Stimulated activated CD4-positive, alpha-beta T cell treated with anti-CD3 and anti-CD28 coated beads, Interleukin-12 subunit alpha, Interleukin-12 subunit beta, amount 100 ng/mL, for 24 hours (primary cell): ENCODE measurements at places on chromosomes 11 and 22.

GRCh38 chr11:103897160-103897936 is 139.1 kb upstream of the DDI1 start:
- DNase-seq = no peak

- no peak for DNase-seq
Observed at GRCh38 chr11:44627165-44627789, 61.8 kb downstream of the CD82 start.

DNA sequence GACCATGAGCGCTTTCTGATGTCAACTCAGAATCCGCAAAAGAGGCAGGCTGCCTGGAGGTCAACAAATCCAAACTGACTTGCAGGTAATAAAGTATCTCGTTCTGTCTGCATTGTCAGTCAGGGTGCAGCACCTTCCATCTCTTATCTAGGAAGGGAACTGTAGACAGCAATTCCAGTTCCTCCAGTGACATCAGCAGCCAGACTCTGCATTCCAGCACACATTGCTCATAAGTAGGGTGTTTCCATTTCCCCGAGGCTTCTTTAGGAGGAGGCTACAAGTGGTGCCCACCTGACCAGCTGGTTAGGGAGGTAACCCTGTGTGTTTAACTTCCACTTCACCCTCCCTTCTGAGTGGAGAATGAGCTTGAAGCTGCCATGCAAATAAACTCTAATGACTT is 53.3 kb downstream of the NTM start:
- no peak for DNase-seq

GRCh38 chr11:75921808-75922207 is 106.8 kb downstream of the UVRAG start:
- DNase-seq = no peak

DNA sequence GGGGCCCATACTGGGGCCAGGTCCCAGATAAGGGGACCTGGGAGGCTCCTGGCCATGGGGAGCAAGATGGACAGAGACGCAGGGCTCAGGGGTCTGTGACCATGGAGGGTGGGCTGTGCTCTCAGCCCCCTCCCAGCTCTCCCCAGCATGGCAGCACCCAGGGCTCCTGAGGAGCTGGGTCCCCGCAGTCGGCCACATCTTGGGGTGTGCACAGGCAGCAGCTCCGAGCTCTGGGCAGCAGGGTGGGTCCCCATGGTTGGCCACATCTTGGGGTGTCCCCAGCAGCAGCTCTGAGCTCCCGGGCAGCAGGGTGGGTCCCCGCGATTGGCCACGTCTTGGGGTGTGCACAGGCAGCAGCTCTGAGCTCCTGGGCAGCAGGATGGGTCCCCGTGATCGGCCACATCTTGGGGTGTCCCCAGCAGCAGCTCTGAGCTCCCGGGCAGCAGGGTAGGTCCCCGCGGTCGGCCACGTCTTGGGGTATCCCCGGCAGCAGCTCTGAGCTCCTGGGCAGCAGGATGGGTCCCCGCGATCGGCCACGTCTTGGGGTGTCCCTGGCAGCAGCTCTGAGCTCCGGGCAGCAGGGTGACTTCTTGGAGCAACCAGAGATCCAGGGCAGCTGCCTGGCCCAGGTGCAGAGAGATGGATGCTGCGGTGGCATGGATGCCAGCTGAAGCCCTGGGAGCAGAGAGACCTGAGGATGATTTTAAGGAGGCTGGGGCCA is 18.3 kb upstream of the MUC5B start:
- no peak for DNase-seq

DNA sequence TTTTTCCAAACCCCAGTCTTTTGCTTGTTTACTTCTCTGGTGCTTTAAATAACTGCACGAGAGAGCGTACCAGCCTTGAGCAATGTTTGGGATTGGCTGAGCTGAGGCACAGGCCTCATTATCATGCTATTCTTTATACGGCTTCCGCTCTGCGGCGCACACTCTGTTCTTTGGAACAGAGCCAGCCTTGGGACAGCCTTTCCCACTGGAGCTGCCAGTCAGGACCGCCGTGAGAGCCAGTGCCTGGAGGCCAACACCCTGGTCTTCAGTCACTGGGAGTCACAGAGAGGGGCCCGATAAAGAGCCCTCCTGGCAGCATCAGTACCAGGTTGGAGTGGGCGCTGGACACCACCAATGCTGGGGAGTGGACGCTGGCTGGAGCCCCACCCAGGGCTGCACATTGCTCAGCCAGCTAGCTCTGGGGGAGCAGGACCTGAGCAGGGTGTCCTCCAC is 125.6 kb downstream of the BCR start:
- no peak for DNase-seq

DNA sequence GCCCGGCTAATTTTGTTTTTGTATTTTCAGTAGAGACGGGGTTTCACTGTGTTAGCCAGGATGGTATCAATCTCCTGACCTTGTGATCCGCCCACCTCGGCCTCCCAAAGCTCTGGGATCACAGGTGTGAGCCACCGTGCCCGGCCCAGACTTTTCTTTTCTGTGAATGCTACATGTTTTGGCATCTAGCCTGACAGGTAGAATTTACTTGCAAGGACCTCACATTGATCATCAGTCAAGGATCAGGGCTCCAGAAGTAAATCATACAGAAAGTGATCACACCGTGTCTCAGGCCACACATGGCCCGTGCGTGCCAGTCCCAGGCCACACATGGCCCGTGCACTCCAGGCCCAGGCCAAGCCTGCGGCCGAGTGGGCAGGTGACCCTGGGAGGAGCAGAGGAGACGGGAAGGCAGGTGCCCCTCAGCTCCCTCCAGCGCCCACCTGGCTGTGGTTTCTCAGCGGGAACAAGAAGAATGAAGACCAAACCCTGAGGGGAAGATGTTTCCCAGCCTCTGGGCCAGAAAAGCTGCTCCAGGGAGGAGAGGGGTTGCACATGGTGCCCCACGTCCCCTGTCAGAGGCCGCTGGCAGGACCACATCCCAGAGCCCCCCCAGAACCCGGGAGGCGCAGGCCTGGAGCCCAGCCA is 76.2 kb downstream of the BRD1 start:
- DNase-seq = no peak

- no peak for DNase-seq
Observed at GRCh38 chr22:31639436-31640039, 22.5 kb downstream of the PISD start.

- no peak for DNase-seq
Observed at GRCh38 chr11:121801781-121802180, 314.2 kb downstream of the BLID start.

- no peak for DNase-seq
Observed at GRCh38 chr22:48354096-48354495, 1473.6 kb downstream of the BRD1 start.

- no peak for DNase-seq
Observed at GRCh38 chr11:15889363-15890030, 466.8 kb downstream of the SOX6 start.

DNA sequence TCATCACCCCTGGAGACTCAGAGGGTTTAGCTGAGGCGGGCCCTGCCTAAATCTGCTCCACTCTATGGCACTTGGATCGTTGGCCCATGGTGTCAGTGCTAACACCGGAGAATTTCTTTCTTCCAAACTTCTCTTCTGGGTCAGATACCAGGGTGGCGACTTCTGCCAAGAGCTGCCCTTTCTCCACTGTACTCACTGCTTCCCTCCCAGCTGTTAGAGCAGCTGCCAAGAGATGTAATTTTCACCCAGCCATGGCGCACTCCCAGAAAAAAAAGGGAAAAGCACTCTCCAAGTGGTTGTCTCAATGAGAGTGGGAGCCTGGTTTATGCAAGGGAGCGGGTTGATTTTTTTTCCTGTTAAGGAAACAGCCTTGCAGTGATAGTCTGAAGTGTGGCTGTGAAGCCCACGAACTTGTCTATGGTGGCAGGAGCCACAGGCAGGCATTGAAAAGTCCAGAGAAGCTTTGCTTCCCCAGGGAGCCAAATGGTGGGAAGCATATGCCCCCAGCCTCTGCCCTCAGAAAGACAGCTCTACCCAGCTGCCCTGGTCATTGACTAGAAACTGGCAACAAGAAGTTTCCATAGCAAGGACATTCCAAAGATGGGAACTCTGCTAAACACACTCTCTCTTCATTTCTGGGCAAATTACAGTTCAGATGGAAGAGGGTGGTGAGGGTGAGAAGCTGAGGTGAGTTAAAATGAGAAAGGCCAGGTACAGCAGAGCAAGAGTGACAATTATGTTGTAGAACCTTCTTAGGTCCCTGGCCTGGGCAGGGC is 10.7 kb downstream of the PCSK7 start:
- no peak for DNase-seq

DNA sequence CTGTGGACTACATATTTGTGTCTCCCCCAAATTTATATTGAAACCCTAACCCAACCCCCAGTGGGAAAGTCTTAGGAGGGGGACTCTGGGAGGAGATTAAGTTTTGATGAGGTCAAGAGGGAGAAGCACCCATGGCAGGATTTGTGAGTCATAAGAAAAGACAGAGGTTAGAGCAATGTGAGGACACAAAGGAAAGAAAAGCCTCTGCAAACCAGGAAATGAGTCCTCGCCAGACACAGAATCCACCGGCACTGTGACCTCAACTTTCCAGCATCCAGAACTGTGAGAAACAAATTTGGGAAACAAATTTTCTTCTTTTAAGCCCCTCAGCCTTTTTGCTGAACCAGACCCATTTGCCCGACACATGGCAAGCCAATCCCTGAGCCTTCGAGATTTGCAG is 397.0 kb downstream of the NTM start:
- DNase-seq = no peak

GRCh38 chr11:120918257-120918656 is 105.6 kb upstream of the TBCEL start:
- no peak for DNase-seq

GRCh38 chr22:21921729-21922128 is 30.9 kb downstream of the PPM1F start:
- no peak for DNase-seq

DNA sequence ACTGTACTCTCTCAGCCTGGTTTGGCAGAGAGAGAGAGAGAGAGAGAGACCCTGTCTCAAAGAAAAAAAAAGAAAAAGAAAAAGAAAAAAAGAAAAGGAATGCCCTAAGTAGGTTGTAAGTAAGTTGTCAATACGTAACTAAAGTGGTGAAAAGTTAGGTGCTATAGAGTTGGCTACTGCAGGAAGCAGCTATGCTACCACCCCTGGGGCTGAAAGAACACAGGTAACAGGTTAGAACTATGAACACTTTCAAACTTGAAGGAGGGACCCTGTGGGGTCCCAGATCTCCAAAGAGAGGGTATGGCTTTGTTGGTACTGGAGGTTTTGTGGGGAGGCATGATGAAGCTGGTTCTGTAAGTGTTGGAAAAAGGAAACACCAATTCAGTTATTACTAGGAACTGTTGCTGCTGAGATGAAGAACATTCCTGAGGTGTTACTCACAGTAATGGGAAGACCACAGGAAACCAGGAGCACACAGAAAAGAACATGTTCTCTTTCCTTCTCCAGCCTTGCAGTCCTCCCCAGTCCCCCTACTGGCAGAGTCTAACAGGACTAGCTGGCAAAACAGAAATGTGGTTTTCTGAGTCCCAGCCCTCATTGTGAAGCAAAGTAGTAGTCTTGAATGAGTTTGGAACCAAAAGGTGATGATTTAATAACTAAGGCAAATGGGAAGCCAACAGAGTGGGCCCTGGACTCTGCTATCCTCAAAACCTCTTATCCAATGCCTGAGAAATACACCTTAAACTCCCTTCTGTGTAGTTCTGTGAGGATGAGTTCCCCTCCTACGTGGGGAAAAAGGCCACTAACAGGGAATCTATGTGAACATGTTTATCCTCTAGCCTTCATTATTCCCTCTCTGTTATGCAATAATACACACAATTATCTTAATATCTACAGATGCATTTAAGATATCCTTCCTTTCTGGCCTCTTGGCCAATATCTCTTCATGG is 427.0 kb upstream of the DDI1 start:
- no peak for DNase-seq

- DNase-seq = no peak
Observed at GRCh38 chr11:2776351-2777061, 76.7 kb upstream of the KCNQ1OT1 start.

DNA sequence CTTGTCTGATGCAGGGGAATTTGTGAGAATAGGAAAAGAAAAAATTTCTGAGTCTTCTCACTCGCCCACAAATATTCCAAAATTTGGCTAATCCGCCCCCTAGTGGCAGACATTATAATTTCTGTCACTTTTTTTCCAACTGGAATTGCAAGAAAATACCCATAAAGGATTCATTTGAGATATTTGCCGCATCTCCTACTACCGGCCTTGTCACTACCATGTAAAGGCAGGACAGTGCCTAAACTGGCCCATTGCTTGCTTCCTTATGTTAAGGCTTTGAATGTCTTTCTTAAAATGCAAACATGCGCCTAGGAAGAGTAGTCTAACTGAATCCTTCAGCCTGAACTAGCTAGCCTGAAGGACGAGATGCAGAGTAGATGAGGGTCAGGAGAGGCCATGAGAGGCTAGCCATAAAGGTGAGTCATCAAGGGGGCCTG is 9.3 kb upstream of the CEP295 start:
- DNase-seq = no peak

- no peak for DNase-seq
Observed at GRCh38 chr11:120546312-120547205, 35.0 kb downstream of the GRIK4 start.

DNA sequence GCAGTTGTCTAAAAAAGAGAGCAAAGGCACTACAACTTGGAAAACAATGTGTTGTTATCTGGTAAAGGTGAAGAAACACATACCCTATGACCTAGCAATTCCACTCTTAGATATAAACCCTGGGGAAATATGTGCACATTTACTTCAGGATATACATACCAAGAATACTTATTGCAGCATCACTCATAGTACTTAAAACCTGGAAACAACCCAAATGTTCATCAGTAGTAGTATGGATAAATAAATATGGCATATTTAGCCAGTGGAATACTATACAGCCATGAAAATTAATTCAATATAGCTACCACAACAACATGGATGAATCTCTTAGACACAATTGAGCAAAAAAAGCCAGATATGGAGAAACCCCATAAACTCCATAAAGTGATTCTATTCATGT is 26.1 kb upstream of the MICAL2 start:
- DNase-seq = no peak

DNA sequence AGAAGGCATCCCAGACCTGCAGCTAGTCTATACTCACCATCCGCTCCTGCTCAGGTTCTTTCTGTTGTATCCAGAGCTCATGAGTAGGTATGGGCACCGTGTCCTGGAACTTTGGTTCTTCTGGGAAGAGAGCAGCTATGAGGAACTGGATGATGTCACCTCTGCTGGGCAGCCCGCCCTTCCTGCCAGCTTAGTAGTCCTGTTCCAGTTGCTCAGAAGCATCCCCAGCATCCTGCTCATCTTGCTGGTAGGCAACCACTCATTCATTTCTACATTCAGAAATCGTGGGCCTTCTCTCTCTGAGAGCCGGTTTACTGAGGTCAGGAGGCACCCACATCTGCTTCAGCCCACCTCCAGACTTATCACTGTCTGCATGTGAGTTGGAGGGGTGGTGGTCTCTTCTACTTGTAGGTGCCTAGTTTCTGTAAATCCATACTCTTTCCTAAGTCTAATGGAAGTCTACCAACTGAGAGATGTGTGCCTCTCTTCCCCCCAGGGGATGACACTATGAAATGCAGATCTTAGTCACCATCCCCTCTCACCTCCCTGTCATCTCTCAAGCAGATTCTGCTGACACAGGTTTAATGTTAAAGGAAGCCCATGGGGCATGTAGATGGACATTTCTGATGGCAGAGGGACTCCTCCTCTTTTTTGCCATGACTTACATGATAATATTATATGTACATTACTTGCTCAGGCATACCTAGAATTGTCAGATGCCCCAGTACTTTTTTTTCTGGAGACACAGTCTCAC is 29.6 kb upstream of the CCDC134 start:
- DNase-seq = no peak

- DNase-seq = no peak
Observed at GRCh38 chr11:121762820-121763219, 310.1 kb upstream of the SORL1-AS1 start.

GRCh38 chr11:69940246-69940610 is 121.0 kb upstream of the FGF3 start:
- DNase-seq = no peak
